ENCODE measurements at places on chromosomes 12 and 14. TPM values are rescaled to one million over a fixed set of nuclear protein-coding genes. Genes with fewer than 3 reads are reported as not detected.

The PTPRB gene
- total RNA-seq = 53.4 TPM

The CFAP251 gene
- total RNA-seq = 1.9 TPM

The DCTN2 gene
- total RNA-seq = 104 TPM

The TRMT61A gene
- total RNA-seq = 16.2 TPM

The C12orf56 gene
- total RNA-seq = not detected

The PEBP1 gene
- 134 TPM for total RNA-seq

The ATL1 gene
- 16.0 TPM for total RNA-seq

The RNASE12 gene
- total RNA-seq = not detected

The RPGRIP1 gene
- 0.10 TPM for total RNA-seq

The KCNMB4 gene
- total RNA-seq = 1.7 TPM

The NGB gene
- not detected for total RNA-seq

The NUAK1 gene
- total RNA-seq = 17.7 TPM

The IGF1 gene
- 267 TPM for total RNA-seq
